GM10248 (cell line): ENCODE measurements at places on chromosomes 2 and 18.

DNA sequence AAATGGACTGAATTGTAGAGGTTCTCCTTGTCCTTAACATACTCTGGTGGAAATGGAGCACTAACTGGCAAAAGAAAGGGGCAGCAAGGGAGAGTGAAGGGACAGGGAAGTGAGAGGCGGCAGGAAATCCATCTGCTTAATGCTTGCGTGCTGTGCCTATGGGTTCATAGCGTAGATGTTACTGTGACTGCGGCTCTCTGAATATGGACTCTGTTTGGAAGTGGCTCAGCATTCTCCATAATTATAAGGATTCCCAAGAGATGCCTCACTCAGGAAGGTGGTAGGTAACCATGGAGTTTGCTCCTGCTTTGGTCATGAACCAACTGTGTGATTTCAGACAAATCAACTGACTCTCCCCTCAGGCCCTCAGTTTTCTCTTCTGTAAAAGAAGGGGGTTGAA is 50.0 kb downstream of the MYO3B start:
- DNase-seq = no peak

GRCh38 chr2:37324786-37325624 is at the start of gene PRKD3:
PRKD3 (minus strand) TSS chr2:37324833; CDS start chr2:37316524, 8,309 bp downstream.
- DNase-seq = peak; percentile 89

DNA sequence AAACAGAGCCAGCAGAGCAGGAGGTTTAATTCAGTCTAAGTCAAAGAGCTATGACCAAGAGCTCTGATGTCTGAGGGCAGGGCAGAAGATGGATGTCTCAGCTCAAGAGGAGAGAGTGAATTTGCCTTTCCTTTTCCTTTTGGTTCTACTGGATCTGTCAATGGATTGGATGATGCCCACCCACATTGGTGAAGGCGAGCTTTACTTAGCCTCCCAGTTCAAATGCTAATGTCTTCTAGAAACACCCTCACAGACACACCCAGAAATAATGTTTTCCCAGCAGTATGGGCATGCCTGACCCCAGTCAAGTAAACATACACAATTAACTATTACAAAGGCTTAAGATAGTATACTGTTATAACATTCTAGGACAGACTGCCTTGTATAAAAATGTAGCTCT is 236.3 kb upstream of the NRXN1 start:
- DNase-seq = no peak

DNA sequence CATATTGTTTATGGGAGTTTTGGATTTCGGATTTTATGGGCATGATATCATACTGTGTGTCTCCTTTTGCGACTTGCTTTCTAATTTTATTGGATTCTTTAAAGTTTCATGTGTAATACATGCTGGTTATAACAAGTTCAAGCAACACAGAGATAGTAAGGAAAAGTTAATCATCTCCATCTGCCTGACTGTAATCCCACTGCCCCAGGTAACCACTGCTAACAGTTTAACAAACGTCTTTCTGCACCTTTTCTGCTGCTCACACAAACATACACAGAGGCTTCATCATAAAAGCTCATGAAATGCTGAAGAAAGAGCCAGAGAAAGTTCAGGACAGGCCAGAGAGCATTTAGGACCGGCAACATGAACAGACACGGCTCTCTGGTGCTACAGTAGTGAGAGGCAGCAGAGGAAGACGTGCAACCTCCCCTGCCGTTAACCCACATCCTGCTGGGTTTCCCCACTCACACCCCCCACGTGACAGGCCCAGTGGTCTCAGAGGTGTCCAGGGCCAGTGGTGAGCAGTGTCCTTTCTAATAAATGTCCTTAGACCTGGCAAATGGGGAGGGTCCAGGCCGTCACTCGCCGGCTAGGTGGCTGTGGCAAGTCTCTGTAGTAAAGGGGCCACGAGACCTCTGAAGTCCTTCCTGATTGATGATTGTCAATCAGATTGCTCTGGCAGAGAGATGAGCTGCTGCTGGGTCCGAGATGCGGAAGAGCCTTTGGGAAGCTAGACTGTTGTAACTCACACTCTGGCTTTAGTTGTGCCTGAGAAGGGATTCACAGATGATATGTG is 43.0 kb upstream of the SLC1A4 start:
- peak; percentile 80 for DNase-seq

DNA sequence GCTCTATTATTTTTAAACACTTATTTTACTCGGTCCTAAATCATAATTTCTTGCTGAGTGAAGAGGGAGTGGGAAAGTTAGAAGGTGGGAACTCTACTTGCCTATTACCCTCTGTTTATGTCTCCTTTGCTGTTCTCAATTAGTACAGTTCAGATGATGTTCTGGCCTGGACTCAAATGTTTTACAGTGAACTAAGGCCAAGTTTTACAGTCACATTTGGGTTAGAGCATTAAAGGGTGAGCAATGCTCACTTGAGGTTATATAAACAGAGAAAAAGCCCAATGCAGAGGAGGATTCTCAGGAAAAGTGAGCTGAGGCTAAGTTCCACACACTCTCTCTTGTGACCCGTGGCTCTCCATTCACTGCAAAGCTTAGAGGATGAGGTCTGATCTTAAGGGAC is 52.4 kb downstream of the ITSN2 start:
- no peak for DNase-seq
